CD4-positive, alpha-beta T cell treated with Interleukin-2 at 100 ng/mL for 4 hours (primary cell): ENCODE measurements at places on chromosomes 6 and 20.

DNA sequence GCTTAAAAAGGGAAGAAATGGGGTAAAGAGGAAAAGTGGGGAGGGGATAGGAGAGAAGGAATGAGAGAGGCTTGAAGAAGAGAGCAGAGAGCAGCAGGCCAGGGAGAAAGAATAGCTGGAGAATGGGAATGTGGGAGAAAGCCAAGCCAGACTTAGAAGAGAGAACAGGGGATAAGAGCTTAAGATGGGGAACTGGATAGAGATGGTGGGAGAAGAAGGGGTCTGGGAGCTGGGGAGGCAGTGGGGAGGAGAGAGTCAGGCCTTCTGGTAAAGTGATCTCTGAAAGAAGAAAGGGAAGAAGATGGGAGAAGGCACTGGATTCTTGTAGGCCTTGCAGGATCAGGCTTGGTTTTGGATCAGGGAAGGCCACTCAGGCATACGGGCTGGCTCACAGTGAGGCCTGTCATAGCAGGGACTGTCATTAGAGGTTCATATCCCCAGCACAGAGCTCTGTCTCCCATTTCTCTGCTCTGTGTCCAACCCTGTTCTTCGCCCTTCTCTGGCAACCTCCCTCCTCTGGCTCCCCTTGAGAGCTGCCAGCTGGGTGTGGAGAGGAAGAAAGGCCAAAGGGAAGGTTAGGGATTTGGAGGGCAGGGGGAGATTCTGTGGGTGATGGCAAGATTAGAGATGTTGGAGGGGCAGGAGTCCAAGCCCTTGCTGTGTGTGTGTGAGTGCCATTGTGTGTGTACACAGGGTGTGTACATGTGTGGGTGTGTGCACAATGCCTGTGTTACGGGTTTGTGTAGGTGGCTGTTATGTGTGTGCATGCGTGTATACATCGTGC, 9.3 kb downstream of the SYNGAP1 start:
- no peak for DNase-seq

GRCh38 chr20:43840382-43841070, 74.1 kb upstream of the TOX2 start:
- peak; percentile 31 for DNase-seq

DNA sequence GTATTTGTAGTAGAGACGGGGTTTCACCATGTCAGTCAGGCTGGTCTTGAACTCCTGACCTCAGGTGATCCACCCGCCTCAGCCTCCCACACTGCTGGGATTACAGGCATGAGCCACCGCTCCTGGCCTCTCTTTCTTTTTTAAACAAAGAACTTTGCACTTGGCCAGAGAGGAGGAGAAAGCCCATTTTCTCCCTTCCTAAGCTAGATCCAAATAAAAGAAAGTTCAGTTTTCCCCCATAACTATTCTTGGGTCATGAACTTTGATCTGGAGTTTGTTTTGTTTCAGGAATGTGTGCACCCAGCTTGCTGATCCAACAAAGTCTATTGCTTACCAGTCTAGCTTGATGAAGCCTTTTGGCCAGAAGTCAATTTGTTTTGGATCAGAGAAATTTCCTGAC, 23.4 kb downstream of the KCNS1 start:
- no peak for DNase-seq

GRCh38 chr6:62217866-62218265, 68.2 kb downstream of the KHDRBS2 start:
- no peak for DNase-seq

GRCh38 chr6:169689287-169689686, 12.5 kb downstream of the WDR27 start:
- no peak for DNase-seq

DNA sequence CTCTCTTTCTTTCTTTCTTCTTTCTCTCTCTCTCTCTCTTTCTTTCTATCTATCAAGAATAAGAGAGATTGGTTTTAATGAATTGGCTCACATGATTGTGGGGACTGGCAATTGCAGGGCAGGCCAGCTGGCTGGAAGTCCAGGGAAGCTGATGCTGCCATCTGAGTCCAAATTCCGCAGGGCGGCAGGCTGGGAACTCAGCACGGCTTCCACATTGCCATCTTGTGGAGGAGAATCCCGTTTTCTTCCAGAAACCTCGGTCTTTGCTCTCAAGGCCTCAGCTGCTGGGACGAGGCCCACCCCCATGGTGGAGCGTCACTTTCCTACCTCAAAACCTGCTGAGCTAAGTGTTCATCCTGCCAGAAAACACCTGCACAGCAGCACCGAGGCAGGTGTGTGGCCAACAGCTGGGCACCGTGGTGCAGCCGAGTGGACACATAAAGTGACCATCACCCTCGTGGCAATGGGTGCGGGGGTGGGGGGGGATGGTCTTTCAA, 58.8 kb upstream of the SLCO4A1 start:
- no peak for DNase-seq

- no peak for DNase-seq
Observed at GRCh38 chr6:33597551-33598322, 17.7 kb upstream of the BAK1 start.

GRCh38 chr20:34883809-34884208, 7.4 kb downstream of the ACSS2 start:
- no peak for DNase-seq

DNA sequence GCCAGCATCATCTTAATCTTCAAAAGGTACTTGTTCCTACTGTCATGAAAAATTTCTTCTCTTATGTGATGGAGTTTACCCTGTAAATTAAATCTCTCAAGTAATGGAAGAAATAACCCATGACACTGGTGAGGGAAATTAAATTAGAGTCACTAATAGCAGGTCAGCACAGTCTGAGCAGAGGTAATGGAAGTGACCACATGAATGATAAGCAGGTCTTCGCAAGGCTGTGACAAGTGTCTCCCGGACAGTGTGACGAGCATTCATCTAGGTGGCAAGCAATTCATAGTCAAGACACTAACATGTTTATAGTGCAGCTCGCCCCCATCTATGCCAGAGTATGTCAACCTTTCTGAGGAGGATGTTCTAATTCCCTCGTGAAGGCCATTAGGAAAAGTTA, 249.2 kb downstream of the FRK start:
- no peak for DNase-seq

DNA sequence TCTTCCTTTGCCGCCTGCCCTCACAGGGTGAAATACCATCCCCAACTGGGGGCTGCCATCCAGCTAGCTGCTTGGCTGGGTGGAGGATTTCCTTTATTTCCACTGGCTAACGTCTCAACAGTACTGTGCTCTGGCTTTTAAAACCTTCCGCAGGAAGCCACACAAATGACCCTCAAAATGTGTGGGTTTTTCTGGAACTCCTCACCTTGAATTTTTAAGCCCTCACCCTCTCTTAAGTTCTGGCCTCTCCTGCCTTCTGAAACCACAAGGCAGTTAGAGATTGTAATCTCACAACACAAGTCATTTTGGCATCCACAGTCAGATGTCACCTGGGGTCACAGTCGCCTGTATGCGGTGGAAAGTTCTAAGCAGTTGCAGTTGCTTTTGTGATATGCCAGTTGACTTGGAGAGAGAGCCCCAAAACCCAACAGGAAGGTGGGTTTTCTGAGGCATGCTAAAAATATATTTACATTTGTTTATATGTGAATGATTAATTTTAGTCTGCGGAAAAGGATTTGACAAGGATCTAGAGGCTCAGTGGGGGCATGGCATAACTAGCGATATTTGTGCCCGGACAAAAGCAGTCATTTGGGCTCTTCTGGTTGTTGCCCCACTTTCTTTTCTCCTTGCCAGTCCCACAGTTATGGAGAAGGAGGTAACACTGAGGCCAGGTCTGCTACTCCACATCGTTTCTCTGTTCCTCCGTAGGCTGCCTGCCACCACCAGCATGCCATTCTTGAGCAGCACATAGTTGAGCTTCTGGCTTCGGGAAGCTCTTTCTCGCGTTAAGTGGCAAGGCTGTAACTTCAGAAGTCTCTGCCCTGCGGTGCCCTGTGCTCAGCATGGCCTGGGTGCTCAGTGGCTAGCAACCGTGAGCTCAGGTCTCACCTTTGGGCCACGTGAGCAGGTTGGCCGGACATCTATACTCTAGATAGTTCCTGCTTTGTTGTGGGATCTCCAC, 335.3 kb downstream of the CD83 start:
- peak; percentile 26 for DNase-seq

GRCh38 chr20:23501926-23502325, 11.0 kb downstream of the CST8 start:
- DNase-seq: no peak

GRCh38 chr6:50369996-50370395, 320.3 kb upstream of the DEFB112 start:
- no peak for DNase-seq

DNA sequence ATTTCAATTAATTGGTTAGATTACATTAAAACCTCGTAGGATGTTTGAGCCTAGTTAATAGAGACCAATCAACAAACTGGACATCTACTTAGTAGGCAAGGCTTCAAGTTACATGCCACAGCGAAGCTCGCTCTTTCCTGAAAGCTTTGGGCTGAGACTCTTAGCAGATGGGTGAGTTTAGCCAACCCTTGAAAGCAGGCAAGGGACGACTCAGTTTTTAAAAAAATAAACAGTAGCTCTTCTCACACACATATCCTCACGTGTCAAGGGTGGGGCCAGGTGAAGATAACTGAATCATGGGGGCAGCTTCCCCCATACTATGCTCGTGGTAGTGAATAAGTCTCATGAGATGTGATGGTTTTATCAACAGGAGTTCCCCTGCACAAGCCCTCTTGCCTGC, 775 bp downstream of the MTFR2 start:
- no peak for DNase-seq

GRCh38 chr6:17585766-17586490, 14.2 kb upstream of the FAM8A1 start:
- no peak for DNase-seq

DNA sequence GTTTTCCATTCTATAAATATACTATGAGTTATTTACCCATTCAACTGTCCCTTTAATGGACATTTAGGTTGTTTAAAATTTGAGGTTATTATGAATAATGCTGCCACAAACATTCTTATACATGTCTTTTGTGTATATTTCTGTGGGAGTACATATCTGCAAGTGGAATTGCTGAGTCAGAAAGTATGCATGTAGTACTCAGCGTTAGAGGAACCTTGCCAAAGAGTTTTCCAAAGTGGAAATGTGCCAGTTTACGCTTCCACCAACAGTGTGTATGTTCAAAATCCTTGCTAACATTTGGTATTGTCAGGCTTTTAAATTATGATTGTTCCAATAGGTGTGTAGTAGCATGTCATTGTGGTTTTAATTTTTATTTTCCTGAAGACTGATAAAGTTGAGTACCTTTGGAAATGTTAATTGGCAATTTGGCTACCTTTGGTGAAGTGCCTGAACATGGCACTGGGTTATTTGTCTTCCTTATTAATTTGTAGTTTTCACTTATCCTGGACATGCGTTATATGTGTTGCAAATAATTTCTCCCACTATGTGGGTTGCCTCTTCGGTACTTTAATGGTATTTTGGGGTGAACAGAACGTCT, 341.2 kb downstream of the CD83 start:
- no peak for DNase-seq

- no peak for DNase-seq
Observed at GRCh38 chr6:24827162-24827561, 28.4 kb upstream of the ARMH2 start.

DNA sequence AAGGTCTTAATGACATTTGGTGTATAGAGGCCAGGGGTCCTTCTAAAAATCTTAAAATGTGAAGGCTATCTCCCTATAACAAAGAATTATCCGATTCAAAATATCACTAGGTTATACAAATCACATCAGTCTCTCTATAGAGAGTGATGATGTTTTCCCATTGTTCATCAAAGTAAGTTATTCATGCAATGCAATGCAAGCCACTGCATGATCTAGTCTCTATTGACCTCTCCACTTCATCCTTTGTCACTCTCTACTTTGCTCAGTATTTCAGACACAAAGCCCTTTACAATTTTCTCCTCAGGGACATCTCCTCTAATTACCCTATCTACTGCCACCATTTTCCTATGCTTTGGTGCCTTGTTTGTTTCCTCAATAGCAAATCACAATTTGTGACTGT, 628.0 kb downstream of the HTR1B start:
- DNase-seq: no peak

GRCh38 chr6:118677193-118677592, 25.8 kb upstream of the CEP85L start:
- DNase-seq: no peak

- no peak for DNase-seq
Observed at GRCh38 chr20:55252521-55252920, 752.8 kb downstream of the CBLN4 start.

DNA sequence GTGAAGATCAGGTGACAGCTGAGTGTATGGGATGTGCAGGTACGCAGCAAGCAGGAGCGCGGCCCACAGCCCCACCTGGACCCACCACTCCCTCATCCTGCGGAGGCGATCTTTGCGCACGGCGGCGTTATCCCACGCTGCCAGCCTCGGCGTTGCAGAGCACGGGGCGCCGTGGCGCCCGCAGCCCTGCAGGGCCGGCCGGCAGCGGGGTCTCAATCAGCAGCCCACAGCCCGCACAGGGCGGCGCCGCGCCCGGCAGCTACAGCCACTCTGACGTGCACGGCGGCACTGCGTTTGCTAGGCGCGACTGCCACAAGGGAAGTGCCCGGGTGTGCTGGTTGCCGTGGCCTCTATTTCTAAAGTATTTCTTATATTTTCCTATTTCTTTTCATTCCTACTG, 46.9 kb downstream of the LAMA2 start:
- no peak for DNase-seq

- DNase-seq: no peak
Observed at GRCh38 chr6:85404564-85405174, 45.2 kb upstream of the NT5E start.

GRCh38 chr6:86937219-86938079, at the start of gene HTR1E:
Gene HTR1E (plus strand): TSS chr6:86937528. CDS start chr6:87015335, 77,807 bp downstream.
- DNase-seq: no peak

DNA sequence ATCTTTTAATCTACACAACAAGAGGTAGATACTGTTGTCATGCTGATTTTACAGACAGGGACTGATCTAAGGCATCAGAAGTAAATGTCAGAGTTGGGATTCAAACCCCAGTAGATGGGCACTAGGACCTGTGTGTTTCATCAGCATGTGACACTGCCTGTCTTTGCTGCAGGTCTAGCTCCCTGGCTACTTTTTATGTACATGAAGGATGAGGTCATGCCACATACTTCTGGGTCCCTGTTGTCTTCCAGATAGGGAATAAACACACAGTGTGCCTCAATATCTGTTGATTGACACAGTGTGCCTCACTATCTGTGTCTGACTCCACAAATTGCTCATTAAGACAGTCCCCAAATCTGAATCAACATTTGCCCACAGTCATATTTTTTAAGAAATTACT, 106.9 kb downstream of the TFAP2B start:
- no peak for DNase-seq

- no peak for DNase-seq
Observed at GRCh38 chr6:4939241-4939640, 64.6 kb downstream of the RPP40 start.

DNA sequence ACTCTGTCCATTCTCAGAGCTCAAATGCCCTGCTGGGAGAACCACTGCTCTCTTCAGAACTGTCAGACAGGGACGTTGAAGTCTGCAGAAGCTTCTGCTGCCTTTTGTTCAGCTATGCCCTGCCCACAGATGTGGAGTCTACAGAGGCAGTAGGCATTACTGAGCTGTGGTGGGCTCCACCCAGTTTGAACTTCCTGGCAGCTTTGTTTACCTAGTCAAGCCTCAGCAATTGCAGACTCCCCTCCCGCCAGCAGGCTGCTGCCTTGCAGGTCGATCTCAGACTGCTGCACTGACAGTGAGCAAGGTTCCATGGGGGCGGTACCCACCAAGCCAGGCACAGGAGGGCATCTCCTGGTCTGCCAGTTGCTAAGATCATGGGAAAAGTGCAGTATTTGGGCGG, 21.8 kb upstream of the UFL1 start:
- peak; percentile 69 for DNase-seq
